ENCODE measurements at places on chromosomes 1 and 21.

DNA sequence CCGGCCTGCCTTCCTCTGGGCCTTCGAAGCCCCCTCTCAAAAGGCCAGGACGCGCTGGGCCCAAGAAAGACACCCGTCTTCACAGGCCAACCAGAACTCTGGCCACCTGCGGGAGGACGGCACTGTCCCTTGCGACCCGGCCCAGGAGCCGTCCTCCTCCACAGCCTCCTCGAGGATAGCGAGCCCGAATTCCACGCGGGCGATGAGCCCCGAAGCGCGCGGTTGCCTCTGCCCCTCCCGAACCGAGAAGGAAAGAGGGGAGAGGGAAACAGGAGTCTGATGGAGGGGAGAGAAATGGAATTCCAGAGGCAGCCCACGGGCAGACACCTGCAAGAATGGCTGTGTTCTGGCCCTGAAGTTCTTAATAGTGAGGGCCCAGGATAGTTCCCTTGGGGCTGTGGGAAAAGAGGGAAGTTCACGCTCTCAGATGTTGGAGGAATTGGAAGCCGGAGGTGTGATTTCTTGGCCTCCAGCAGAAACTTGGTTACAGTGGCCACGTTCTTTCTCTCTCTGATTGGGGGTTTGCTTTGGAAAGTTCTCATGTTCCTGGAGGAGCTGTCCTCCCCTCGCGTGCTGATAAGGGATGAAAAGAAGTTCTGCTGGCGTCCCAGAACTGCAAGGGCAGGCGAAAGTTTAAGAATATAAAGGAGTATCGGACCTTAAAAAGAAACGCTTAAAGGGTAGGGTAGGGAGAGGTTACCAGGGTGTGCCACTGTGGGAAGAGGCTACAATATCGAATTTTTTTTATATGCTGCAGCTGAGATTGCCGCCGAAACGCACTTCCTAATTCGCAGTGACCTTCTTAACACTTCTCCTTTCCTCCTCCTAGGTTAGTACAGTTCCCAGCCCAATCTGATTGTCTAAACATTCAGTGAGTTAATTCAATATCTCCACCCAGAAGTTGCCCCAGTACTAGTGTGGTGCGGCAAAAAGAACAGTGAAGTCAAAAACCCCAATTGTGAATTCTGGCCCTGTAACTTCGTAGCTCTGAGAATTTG is 5.8 kb upstream of the SLC44A5 start:
- H3K4me3 ChIP-seq = peak overlapping the region; percentile 77
- DNase-seq = no peak

GRCh38 chr1:41241354-41241748 is 755 bp downstream of the SCMH1 start:
- H3K4me1 ChIP-seq = peaks cover 18% of the 10 kb centered on the region
- no peaks in the 10 kb centered on the region for H3K36me3 ChIP-seq
- H3K27me3 ChIP-seq = no peaks in the 10 kb centered on the region
- H3K4me3 ChIP-seq = peak overlapping the region; percentile 92

DNA sequence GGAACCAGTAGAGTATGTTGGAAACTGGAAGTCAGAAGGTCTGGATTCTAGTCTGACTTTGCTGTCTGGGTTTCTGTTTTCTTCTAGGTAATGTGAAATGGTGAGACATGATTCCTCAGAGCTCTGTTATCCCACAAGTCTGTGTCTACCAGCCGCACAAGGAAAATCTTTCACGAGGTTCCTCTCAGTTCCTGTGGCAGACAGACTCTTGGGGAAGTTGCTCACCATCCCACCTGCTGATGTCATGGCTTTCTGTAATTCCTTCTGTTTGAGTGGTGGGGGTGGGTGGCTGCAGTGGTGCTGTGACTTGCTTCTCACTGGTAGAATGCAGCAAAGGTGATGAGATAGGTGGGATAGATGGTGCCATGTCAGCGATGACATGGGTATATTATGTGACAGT is 17.1 kb upstream of the SCMH1 start:
- H3K4me1 ChIP-seq = no peaks in the 10 kb centered on the region
- H3K36me3 ChIP-seq = no peaks in the 10 kb centered on the region
- H3K27me3 ChIP-seq = peaks cover 47% of the 10 kb centered on the region
- no peak for DNase-seq
- H3K27ac ChIP-seq = no peak overlapping the region

- no peaks in the 10 kb centered on the region for H3K36me3 ChIP-seq
- H3K4me3 ChIP-seq = no peak overlapping the region
- H3K27ac ChIP-seq = no peak overlapping the region
- no peak for DNase-seq
Measured at GRCh38 chr1:14600405-14601112, 2.1 kb downstream of the KAZN start.

- peak overlapping the region; percentile 47 for H3K27ac ChIP-seq
- DNase-seq = no peak
- no peak overlapping the region for H3K4me3 ChIP-seq
- H3K27me3 ChIP-seq = no peaks in the 10 kb centered on the region
- peaks cover 2% of the 10 kb centered on the region for H3K4me1 ChIP-seq
Measured at GRCh38 chr1:46289976-46290375, 13.4 kb downstream of the LRRC41 start.
